Activated CD4-positive, alpha-beta T cell treated with anti-CD3 and anti-CD28 coated beads for 36 hours (primary cell): ENCODE measurements at places on chromosomes 6 and 20.

DNA sequence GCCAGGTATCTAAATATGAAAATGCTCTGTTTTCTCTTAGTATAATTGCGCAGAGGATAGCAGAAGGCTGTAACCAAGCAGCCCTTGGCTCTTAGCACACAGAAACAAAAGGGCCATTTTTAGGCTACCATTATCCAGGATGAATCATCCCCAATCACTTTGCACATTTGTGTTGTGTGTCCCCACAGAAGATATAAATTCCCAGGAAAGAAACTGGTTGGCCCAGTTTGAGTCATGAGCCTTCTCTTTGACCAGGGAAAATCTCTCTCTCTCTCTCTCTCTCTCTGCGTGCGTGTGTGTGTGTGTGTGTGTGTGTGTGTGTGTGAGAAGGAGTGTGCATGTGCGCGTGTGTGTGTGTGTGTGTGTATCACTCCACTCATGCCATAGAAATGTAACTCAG, 178.5 kb downstream of the FRK start:
- no peak for DNase-seq

GRCh38 chr6:167078745-167079144, 44.2 kb upstream of the CCR6 start:
- peak; percentile 38 for DNase-seq

DNA sequence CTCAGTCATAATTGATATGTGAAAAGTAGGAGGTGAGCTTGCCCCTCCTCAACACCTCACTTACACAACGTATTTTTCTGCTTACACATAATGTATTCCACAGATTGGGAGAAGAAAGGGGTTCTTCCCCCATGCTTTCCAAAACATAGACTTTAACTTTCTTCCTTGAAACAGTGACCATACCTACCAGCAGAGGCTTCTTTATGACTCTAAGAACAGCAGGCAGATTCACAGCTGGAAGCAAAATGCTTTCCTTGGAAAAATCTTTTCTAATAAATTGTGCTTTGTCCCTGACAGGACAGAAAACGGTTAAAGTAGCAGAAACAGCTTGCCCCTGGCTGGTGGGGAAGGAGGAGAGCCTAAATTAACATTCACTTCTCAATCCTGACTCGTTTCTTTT, 629.1 kb upstream of the IMPG1 start:
- DNase-seq = no peak

DNA sequence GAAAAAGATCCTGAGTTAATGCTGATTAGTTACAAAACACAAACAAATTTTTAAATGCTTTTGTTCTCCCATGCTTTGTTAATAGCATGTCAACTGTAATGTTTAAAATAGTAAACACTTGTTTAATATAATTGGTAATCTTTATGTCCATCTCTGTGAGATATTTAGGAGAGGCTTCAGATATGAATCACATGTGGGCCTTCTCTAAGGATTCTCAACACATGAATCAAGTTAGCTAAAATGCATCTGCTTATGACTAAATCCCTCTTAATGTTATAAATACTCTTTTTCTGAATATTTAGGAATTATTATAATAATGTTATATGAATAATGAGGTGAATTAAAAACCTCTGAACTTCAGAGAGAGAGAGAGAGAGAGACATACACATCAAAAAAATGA, 345.9 kb upstream of the MANEA start:
- no peak for DNase-seq

DNA sequence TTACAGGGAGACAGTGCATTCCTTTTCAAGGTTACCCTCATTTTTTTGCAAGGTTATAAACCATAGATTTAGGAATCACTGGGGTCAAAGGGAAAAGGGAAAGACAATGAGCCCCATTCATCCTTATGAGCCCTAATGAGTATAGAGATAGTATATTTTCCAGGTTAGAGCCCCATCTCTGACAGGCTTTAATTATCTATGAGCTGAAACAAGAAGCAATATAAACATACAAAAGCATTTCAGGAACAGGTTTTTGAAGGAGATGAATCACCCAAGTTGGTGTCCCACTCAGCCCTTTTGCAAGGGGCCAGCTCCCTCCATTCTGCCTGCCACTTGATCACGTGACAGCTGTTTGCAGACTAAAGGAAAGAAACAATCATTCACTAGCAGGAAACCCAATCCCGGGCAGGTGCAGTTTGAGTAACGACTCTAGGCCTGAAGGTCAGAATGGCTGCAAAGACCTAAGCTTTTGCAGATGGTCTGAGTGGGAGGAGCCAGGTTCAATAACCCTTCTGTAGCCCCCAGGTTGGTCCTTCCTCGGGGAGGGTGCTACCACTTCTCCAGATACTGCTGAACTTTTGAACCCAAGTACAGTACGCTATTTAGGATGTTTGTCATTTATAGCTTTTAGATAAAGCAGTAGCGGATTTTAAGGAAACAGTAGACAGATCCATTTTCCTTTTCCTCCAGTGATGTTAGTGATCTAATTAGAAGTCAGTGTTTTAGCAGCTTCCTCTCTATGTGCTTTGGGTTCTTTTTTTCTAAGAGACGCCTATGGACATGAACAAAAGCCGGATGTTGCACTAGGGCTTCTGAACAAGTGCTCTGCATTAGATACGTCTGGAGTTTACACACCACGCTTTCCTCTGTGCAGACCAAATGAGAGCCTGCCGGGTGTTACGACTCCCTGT, 253.2 kb downstream of the SOX4 start:
- DNase-seq = peak; percentile 68

GRCh38 chr20:15942130-15942529, 631.1 kb downstream of the KIF16B start:
- DNase-seq = no peak

DNA sequence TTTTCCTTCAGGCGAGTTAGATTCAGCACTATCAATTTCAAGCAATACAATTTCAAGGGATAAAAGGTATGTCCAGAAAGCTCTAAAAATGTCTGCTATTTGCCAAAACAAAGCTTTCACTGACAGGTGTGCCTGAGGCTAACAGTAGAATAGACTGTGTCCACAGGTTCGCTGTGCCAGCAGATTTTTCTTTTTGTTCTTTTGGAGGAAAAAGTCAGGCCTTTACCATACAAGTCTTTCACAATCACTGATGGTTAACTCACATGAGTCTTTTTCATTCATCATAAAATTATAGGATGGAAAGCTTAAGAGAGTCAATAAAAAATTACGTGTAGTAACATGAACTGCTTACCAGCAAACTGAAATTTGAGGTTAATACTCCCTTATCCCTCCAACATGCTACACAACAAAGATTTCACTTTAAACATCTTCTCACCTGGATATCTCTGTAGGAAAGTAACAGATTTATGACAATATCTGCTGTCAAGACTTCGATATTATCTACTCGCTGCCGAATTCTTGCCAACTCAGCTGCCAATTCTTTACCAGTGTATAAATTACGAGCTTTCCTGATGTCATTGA, 95.4 kb downstream of the MAP3K5 start:
- no peak for DNase-seq

- no peak for DNase-seq
Measured at GRCh38 chr6:159257846-159258245, 88.6 kb downstream of the FNDC1 start.

GRCh38 chr6:99093456-99094190, 145.9 kb upstream of the FBXL4 start:
- no peak for DNase-seq

DNA sequence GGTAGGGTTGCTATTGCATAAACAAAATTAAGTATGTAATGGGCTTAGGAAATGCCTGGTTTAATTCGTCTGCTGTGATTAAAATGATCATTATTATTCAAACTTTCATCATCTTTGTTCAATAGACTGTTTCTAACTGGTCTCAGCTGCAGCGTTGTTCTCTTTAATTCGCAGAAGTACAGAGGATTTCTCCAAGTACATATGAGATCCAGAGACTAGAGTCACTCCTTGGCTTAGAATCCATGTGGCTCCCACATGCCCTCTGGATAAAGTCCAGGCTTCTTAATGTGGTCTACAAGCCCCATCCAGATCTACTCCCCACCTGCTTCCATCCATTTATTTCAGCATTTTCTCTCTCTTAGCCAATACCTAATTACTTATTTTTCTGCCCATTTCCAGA, 1.1 kb upstream of the ZBTB24 start:
- DNase-seq = no peak

GRCh38 chr20:33656010-33656782, 5.9 kb upstream of the C20orf144 start:
- DNase-seq = no peak
